Activated CD4-positive, alpha-beta memory T cell treated with anti-CD3 and anti-CD28 coated beads, Interleukin-2, amount 10 ng/mL, durations not matched to agents 7 days and 5 days (primary cell): ENCODE measurements at places on chromosomes 2 and 18. TPM values are rescaled to one million over a fixed set of nuclear protein-coding genes. Genes with fewer than 3 reads are reported as not detected.
A peak's percentile ranks its signal among the peaks of the same experiment; 100 is the strongest.

DNA sequence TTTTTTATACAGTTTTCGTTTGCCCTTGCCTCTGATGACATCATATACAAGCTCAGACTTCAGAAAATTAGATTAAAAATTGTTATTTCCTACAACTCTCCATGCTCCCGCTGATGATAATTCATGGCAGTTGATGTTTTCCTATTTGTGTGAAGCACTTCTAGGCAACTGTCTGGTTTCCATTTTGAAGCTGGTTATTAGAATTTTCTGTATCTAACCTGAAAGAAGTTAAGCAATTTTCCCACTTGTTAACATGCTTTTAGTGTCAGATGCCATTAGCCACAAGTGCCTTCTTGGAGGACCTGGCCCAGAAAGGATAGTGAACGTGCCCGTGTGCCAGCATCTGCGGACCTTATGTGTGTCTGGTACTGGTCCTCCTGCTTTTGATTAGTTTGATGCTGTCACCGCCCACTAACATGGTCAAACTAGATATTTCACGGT lies 347.6 kb upstream of the RAB12 start:
- no peak overlapping the region for H3K27ac ChIP-seq
- no peaks in the 10 kb centered on the region for H3K4me1 ChIP-seq
- H3K27me3 ChIP-seq: no peaks in the 10 kb centered on the region
- no peak overlapping the region for H3K4me3 ChIP-seq

Gene FOSL2
- total RNA-seq: 96.4 TPM

Gene ATP8B1
- total RNA-seq: not detected

DNA sequence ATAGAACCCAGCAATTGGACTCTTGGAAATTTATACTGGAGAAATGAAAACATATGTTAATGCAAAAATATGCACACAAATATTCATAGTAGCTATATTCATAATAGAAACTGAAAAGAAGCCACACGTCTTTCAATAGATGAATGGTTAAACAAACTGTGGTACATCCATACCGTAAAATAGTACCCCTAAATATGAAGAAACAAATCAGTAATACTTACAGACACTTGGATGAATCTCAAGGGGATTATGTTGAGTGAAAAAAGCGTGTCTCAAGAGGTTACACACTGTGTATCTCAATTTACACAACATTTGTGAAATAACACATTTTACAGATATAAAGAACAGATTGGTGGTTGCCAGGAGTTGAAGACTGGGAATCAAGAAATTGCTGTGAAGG lies 61.1 kb upstream of the ARHGAP15 start:
- H3K36me3 ChIP-seq: peaks cover 3% of the 10 kb centered on the region
- no peak overlapping the region for H3K27ac ChIP-seq
- no peak overlapping the region for H3K4me3 ChIP-seq
- H3K27me3 ChIP-seq: no peaks in the 10 kb centered on the region

Gene CXCR1
- total RNA-seq: 2.7 TPM

- no peak for DNase-seq
- H3K27ac ChIP-seq: peak overlapping the region; percentile 99
- peak overlapping the region; percentile 72 for H3K4me3 ChIP-seq
- peaks cover 92% of the 10 kb centered on the region for H3K4me1 ChIP-seq
- H3K36me3 ChIP-seq: peaks cover 29% of the 10 kb centered on the region
Observed at GRCh38 chr2:157469726-157470125, 25.8 kb upstream of the CYTIP start.
